Cerebellar cortex (tissue), 1 donor: ENCODE measurements at places on chromosomes 16 and 17.

DNA sequence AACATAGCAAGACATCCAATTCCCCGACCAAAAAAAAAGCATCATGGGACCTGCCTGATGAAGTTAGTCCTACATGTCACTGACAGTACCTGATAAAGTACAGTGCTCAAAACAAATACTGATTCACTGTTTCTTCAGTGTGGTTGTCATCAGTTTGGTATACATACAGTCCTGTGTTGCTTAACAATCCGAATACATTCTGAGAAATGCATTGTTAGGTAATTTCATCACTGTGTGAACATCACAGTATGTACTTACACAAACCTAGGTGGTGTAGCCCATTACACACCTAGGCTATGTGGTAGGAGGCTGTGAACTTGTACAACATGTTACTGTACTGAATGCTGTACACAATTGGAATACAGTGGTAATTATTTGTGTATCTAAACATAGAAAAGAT is 19.0 kb upstream of the FA2H start:
- DNase-seq = no peak

GRCh38 chr17:82668631-82669099 is 20.4 kb upstream of the WDR45B start:
- DNase-seq = peak; percentile 62

GRCh38 chr16:59859676-59860402 is 1125.7 kb upstream of the GOT2 start:
- DNase-seq = no peak

GRCh38 chr17:81990836-81991683 is 13.6 kb downstream of the ASPSCR1 start:
- DNase-seq = no peak

GRCh38 chr16:78748220-78748929 is 648.9 kb downstream of the WWOX start:
- no peak for DNase-seq

DNA sequence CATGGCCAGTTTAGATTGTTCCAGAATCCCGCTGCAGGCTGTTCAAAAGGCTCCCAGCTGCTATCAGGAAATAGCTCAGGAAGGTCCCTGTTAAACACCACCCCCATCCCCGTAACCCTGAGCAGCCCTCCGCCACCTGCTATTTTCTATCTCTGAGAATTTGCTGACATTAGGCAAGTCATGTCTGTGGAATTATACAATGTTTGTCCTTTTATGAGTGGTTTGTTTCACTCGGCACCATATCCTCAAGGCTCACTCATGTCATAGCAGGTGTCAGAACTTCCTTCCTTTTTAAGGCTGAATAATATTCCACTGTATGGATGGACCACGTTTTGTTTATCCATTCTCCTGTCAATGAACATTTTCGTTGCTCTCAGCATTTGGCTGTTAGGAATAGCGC is 164.3 kb upstream of the FOXF1 start:
- no peak for DNase-seq
